ENCODE measurements at places on chromosomes 16 and 17.

DNA sequence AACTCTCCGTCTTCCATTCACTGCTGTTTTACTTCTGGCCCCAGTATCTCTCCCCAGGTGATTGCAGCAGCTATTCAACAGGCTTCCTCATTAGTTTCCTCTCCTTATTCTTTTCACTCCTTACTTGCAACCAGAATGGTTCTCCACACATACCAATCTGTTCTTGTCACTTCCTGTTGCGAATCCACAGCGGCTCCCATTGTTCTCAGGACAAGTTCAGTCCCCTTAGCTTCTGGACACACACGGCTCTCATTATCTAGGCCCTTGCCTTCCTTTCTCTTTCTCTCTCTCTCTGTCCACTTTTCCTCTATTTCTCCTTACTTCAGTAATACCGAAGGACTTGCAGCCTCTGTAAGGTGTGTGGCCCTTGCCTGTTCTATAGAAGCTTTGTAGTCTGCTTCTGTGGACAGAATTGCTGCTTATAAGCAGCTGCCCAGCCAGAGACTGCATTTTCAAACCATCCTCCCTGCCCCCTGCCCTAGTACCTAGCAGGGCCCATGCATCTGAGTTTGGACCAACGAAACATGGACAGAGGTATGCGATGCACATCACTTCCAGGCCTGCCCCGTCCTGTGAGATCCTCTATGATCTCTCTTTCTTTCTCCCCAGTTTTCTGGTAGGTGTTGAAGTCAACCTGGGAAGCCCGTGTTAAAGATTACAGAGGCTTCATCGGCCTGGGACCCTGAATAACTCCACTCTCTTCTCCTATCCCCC lies 45.7 kb downstream of the VAT1L start:
- DNase-seq, result no peak

GRCh38 chr17:1286379-1287106 lies 7.1 kb downstream of the TRARG1 start:
- no peak for DNase-seq

- no peak for DNase-seq
These were observed 7.8 kb upstream of the GSE1 start for GRCh38 chr16:85605051-85605911.

- DNase-seq, result no peak
These were observed 1.4 kb downstream of the TEN1 start for GRCh38 chr17:75980188-75981018.

- DNase-seq, result no peak
These were observed 199.0 kb downstream of the MSI2 start for GRCh38 chr17:57455063-57455914.

DNA sequence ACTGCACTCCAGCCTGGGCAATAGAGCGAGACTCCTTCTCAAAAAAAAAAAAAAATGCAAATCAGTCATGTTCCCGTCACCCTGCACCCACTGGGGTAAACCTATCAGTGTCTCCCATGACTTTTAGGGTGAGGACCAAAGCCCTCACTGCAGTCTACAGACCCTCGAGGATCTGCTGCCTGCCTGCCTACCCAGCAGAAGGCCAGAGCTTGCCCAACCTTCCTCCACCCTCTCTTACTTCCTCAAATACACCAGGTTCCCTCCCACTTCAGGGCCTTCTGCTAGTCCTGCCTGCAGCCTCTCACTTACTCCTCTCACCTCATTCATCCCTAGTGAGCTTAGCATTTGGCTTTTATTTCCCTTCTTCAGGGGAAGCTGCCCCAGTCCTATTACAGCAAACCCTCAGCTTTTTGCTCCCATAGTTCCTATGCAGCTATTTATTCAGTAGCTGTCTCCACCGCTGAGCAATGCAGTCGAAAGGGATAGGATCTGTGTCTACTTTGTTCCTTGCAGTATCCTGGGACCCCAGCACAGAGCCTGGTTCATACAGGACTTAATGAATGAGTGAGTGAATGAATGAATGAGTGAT lies 17.8 kb upstream of the TOB1 start:
- DNase-seq, result no peak

DNA sequence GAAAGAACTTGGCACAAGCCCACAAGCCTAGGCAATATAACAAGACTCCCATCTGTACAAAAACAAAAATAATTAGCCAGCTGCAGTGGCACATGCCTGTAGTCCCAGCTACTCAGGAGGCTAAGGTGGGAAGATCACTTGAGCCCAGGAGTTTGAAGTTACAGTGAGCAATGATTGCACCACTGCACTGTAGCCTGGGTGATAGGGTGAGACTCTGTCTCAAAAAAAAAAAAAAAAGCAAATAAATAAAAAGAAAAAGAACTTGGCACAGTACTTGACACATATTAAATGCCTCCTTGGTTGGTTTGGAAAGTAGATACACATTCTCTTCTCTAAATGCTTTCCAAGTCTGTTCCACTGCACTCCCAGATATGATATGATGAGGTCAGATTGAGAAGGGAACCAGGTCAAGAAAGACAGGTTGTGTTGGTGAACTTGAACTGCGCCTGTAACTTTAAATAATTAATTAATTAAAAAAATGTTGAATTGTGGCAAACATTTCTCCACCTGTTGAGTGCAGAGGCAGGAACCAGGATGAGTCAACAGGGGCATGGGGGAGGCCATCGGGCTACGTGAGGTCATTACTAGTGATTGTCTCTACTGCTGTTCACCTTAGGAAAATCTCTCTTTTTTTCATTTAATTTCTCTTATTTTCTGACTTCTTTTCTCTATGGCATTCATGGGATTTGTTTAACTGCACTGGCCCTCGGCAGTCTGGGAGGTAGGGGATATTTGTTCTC lies 25.9 kb upstream of the EFCAB13 start:
- no peak for DNase-seq

DNA sequence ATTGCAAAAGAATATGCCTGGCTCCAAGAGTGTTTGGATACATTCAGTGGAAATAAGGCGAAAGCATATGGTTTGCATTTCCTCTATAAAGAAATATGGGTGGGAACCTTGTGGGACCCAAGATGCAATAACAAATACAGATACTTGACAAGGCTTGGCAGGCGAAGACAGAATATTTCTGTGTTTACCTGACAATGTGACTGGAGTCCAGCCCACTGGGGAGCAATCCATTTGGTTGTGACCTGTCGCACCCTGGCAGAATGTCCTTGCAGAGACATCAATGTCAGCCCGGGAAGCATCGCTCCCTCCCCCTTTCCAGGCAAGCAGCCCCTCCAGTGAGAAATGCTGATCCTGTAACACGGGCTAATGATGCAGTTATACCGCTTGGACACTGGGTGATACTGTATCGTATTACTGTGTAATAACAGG lies 296.6 kb downstream of the MAF start:
- no peak for DNase-seq

GRCh38 chr17:49575679-49576087 lies at the start of gene NXPH3:
TSS of gene NXPH3 (plus strand) at chr17:49575871. CDS start at chr17:49576220, 349 bp downstream.
- DNase-seq, result no peak

GRCh38 chr17:8380049-8380448 lies 2.9 kb downstream of the RPL26 start:
- DNase-seq, result no peak

Measured in iPS DF 6.9 (cell line).